ENCODE measurements at places on chromosomes 13 and 19.

GRCh38 chr13:79986890-79987289, 354.0 kb downstream of the SPRY2 start:
- DNase-seq: no peak

- no peak for DNase-seq
These were observed 6.3 kb downstream of the MYADM start for GRCh38 chr19:53873773-53874605.

- no peak for DNase-seq
These were observed 580.6 kb downstream of the LMO7 start for GRCh38 chr13:76216729-76217128.

GRCh38 chr19:44644402-44645016, 799 bp downstream of the PVR start:
- DNase-seq: no peak

GRCh38 chr19:46620267-46620666, 4.6 kb downstream of the PTGIR start:
- no peak for DNase-seq

GRCh38 chr19:31054430-31054829, 294.8 kb downstream of the TSHZ3 start:
- no peak for DNase-seq

GRCh38 chr19:34481861-34482379, 362 bp downstream of the WTIP start:
- DNase-seq: no peak

DNA sequence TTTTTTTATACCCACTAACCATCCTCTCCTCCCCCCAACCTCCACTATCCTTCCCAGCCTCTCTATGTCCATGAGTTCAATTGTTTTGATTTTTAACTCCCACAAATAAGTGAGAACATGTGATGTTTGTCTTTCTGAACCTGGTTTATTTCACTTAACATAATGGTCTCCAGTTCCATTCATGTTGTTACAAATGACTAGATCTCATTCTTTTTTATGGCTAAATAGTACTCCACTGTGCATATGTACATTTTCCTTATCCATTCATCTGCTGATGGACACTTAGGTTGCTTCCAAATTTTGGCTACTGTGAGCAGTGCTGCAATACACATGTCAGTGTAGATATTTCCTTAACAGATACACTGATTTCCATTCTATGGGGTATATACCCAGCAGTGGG, 24.9 kb upstream of the ACP7 start:
- no peak for DNase-seq

DNA sequence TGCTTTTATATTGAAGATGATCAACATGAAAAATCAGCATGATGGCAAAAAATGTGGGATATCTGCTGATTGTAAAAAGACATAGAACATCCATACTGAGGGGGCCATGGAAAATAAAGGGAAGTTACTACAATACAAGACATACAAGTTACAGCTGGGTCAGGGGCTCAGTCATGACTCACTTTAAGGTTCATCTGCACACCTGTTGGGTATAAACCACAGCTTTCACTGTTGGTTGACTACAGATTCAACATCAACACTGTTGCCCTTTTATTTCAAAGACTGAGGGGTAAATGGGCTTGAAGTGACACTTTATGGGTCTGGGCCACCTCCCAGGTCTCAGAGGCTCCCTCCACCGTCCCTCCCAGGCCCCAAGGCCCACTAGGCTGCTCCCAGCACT, 98.1 kb upstream of the IRS2 start:
- no peak for DNase-seq

GRCh38 chr19:29645911-29646310, 19.4 kb upstream of the PLEKHF1 start:
- no peak for DNase-seq

DNA sequence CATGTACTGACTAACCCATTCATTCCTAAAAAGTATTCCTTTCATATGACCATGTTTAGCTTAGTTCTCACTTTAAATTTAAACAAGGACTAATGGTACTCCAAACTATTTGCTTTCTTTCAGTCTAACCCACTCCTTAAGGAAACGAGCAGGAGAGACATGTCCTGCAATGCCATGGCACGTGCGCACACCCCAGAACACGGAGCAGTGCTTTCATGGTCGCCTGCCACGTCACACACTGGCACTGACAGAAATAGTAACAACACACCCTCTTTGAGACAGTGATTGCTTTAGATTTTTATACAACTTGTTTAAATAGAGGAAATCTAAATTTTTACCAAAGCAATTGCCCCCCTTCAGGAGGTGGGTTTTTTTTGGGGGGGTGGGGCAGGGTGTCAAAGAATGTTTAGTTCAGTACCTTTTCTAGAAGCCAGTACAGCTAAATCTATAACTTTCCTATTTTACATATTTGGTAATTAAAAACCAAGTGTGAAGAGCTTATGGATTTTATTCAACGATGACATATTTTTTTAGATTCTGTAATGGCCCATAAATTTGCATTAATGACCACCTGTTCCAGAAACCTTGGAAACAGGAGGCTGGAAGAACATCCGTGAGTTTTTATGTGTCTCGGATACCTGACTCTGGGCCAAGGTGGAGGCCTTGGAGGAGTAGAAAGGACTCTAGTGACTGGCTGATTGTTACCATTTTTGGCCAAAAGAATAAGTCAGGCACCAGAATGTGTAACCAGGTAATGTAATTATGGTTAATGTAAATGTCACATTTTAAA, 247.1 kb downstream of the DCT start:
- DNase-seq: no peak

DNA sequence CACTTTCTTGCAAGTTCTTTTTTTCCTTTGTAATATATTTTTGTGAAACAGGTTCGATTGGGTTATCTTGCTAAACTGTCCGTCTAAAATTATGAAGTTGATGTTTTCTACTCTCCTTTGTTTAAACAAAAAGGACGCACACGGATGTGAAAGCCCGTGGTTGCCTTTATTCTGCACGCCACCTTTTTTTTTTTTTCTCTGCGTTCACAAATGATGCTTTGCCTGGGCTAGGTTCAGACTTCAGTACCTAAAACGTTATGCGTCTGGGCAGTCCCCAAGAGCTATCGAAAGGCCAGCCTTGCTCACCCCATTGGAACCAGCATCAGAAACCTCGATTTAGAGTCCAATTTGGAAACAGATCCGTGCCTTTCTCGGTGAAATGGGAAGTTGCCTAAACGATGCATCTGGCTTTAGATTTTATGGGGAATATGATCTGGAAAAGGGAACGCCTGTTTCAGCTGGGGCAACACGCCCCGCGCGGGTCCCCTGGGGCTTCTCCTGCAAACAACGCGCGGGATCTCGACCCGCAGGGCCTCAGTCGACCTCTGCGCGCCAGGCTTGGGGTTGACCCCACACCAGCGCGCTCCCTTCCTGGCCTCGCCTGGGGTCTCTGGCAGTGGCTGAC, 113.9 kb downstream of the KCNRG start:
- no peak for DNase-seq

DNA sequence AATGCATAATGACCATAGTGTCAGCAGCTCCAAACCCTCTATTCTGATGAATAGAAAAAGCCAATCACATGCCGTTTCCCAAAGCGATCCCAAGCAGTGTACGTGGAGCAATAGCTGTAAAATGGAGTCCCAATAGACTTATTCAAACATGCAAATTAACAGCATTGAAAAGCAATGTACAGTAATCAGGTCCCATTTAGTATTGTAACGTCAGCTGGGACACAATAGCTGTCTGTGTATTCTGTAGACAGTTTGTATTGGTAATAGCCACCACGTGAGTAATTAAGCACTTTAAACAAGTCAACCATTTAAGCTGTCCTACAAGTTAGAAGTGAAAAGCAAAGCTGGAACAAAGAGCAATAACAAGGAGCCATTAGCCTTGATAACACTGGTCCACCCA, 698.2 kb downstream of the PCDH17 start:
- DNase-seq: peak; percentile 61

GRCh38 chr13:25865391-25865790, 186.4 kb downstream of the SHISA2 start:
- DNase-seq: no peak

DNA sequence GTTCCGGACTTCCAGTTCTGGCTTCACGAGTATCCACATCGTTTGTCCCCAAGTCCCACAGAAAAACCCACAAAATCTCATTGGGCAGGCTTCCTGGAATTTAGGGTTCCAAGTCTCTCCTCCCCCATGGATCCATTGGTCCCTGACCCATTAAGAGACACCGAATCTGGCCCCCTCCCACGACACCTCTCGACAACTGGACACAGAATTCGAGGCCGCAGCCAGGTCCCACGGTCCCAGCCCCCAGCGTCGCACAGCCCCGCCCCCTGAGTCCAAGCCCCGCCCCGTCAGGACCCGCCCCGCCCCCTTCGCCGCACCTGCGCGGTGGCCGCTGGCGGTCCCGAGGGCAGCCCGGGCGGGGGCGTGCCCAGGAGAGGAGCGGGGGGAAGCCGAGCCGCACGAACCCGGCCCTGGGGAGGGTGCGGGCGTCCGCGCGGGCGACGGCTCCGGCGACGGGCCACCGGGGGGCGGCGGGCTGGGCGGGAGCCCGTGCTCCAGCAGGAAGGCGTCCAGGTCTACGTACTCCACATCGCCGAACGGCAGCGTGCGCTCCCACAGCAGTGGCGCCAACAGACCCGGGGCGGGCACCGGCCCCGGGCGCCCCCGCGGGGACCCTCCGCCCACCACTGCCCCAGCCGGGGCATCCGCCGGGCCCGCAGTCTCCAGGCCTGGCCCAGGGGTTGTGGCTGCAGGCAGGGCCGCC, 1.8 kb downstream of the DBP start:
- no peak for DNase-seq

- no peak for DNase-seq
These were observed 25.5 kb downstream of the AP2S1 start for GRCh38 chr19:46824890-46825730.

DNA sequence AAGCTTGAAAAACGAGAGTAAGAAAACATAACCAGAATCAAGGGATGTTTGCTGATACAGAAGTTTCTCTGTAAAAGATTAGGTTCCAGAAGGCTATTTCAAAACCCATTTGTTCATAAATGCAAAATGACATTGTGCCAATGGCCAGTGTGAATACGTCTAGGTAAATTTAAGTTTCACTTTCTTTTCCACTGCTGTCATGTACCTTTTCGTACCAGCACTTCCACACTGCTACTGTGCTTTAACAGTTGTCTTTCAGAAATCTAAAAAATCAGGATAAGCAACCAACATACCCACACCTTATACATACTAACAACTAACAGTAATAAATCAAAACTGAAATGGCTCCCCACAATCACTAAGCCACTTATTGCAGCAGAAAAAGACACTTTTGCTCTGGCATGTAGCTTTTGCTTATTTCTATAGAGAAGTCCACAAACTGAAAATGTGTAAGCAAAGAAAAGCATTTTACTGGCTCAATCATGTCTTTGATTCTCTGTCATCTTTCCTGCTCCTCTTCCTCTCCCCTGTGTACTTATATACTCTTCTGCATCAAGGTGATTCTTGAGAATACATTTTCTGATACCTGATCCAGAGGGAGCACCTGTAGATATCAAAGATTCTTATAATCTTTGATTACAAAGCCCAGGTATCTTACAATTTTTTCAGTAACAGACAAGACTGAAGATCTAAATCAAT, 34.3 kb downstream of the ELF1 start:
- DNase-seq: no peak

DNA sequence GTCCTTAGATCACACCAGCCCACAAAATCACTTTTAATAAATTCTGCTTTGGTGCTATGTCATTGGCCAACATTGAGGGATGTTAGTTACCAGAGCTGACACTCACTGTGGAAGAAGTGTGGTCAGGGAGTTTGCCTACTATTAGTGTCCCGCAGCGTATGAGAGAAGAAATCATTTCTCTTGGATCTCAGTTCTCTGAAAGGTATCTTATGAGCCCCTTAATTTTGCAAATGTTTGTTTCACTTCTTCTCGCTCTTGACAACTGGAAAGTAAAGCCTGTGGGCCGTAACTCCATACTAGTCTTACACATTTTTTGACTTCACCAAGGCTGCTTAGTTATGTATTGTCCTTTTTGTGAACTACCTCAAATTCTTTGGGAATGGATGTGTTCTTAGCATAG, 80.9 kb downstream of the FLT1 start:
- DNase-seq: no peak

DNA sequence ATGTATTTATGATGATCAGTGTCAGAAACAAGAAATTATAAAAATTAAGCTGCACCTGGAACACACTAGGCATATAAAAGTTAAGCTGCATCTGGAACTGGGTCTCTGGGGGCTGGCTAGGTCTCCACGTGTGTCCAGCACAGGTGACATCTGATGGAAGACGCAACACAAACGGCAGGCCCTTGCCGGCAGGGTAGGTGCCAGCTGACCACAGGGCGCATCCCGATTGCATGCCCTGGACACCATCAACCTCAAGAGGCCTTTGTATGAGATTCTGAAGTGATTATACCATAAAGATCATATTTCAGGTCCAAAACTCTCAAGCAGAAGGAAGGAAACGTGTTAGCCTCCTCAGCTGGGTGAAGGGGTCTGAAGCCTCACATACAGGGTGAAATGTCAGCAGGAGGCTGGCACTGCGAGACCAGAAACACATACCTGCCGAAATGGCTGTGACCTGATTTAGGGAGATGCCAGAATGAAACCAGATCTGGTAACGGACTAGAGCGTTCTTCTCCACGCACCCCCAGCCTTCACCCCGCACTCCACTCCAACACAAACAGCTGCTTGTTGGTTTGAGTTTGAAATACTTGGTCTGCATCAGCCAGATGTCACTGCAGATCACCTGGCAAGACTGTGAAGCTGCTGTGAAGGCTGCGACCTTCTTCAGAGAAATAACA, 37.3 kb downstream of the COL4A1 start:
- no peak for DNase-seq

DNA sequence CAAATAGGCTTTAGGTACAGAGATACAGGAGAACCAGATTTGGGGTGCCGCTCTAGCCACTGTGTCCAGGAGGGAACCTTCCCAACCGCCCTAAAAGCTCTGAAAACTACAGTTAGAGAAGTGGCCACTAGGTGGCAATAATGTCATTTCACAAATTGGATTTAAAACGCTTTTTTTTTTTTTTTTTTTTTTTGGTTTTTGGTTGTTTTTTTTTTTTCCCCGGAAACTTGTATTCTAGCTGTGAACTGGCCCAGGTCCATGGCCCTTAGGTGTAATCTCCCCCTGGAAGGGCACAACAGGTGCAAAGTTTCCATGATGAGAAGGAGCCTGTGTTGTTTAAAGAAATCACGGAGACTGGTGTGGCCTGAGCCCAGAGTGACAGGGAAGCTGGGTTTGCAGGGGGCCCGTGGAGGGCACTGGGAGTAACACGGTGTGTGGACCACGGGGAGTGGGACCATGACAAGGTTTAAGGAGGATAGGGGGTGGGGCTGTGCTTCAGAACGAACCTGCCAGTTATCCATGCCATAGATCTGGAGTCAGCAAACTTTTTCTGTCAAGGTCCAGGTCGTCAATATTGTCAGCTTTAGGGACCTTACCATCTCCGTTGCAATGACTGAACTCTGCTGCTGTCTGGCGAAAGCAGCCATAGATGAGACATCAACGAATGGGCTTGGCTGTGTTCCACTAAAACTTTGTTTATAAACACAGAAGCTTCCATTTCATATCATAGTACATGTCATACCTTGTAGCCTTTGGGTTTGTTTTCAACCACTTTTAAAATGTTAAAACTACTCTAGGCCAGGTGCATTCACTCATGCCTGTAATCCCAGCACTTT, 10.1 kb downstream of the OR1I1 start:
- DNase-seq: peak; percentile 12

Data from NCI-H2081 treated with DMSO at 0.1 percent for 48 hours (cell line).